ENCODE measurements at places on chromosomes 13 and 19. TPM values are rescaled to one million over a fixed set of nuclear protein-coding genes. Genes with fewer than 3 reads are reported as not detected.

Gene IFNL1
- polyA plus RNA-seq: not detected

Gene MRPL54
- polyA plus RNA-seq: 208 TPM

Gene FGF21
- polyA plus RNA-seq: not detected

Gene HIPK4
- polyA plus RNA-seq: not detected

Gene S1PR5
- 0.17 TPM for polyA plus RNA-seq

Gene RYR1
- polyA plus RNA-seq: 0.41 TPM

Gene ZNF837
- polyA plus RNA-seq: 2.5 TPM

Gene ZNF135
- polyA plus RNA-seq: 0.15 TPM

Gene FLT1
- 0.11 TPM for polyA plus RNA-seq

Gene NKPD1
- 0.09 TPM for polyA plus RNA-seq

Gene DACT3
- polyA plus RNA-seq: not detected

Gene KIR3DL1
- polyA plus RNA-seq: not detected

Gene KLC3
- polyA plus RNA-seq: not detected

Gene LYL1
- polyA plus RNA-seq: 8.0 TPM

Gene ATF5
- polyA plus RNA-seq: 0.93 TPM

Gene ZNF724
- polyA plus RNA-seq: 1.9 TPM

Gene LIPE
- polyA plus RNA-seq: 4.6 TPM

Gene GPC6
- polyA plus RNA-seq: not detected

Gene C1QTNF9
- polyA plus RNA-seq: not detected

Gene ERICH4
- not detected for polyA plus RNA-seq

Gene C13orf42
- polyA plus RNA-seq: not detected

Gene FRY
- polyA plus RNA-seq: 1.0 TPM

Gene STOML3
- not detected for polyA plus RNA-seq

Gene ADGRE3
- polyA plus RNA-seq: not detected

Gene ZNF793
- 1.3 TPM for polyA plus RNA-seq

Gene SYT3
- not detected for polyA plus RNA-seq

Gene GPR183
- 262 TPM for polyA plus RNA-seq

Gene KRTDAP
- not detected for polyA plus RNA-seq

Gene PSG6
- polyA plus RNA-seq: not detected

Gene TGFB1
- 45.6 TPM for polyA plus RNA-seq

Gene TRPC4
- not detected for polyA plus RNA-seq

All from CD4-positive, CD25-positive, alpha-beta regulatory T cell (primary cell).